HL-60 (cell line): ENCODE measurements at places on chromosomes 3 and 15.

DNA sequence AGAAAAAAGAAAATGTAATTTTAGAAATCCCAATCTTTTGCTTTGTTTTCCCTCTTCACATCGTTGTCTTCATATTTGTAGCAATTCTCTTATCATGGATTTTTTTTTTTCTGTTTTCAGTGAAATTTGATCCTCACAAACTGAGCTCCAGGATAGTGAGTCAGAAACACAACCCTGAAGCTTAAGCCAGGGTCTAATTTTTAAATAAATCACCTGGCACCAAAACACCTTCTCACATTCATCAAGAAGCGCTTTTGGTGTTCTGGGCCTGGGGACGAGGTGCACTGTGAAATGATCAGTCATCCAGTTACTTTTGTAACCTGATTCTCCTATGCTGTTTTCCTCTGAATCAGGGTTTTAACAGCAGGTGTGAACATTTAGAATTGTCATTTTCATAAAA is 87.7 kb downstream of the REC114 start:
- no peak for DNase-seq

DNA sequence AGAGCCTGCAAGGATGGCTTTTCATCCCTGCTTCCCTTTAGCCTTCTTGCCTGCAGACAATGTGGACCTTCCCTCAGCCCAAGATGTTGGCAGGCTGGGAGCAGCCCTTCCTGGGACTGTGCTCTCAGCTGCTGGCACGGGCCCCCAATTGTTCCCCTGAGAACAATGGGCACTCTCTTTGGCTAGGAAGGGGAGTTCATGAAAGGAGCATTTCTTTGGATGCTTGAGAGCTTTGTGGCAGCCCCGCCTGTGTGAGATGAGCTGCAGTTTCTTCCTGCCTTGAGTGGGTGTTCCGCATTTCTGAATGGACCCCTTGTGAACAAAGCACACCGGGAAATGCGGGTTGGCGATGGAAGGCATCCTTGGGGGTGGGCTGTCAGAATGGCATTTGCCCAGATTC is 35.0 kb upstream of the BSN start:
- DNase-seq = no peak

DNA sequence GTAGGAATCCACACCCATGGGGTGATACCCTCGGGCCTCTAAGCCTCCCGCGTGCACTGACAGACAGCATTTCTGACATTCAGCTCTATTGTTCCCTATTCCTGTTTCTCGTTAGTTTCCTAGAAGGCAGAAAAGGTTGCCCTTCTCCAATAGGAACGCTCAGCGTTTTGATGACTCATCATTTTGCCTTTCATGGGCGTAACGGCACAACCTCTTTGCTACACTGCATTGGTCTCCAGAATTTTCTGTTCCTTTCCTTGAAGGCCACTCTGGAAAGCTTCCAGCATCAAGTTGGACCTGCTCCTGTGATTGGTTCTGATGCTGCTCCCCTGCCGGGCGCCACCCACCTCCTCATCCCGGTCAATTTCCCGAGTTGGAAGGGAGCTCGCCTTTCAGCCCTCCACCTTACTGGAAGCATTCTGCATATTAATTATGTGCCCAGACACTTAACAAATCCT is 13.0 kb upstream of the TNK2 start:
- DNase-seq = no peak

GRCh38 chr3:87696124-87697013 is 362.4 kb downstream of the CGGBP1 start:
- no peak for DNase-seq
